ENCODE measurements at places on chromosomes 1 and 21.

- no peak for DNase-seq
Measured at GRCh38 chr1:243710467-243710866, 139.6 kb downstream of the AKT3 start.

- peak; percentile 11 for DNase-seq
Measured at GRCh38 chr21:46097336-46098293, at the start of gene COL6A2. Gene COL6A2 (plus strand): TSS chr21:46098112.

- no peak for DNase-seq
Measured at GRCh38 chr1:11273595-11274234, 717 bp downstream of the UBIAD1 start.

DNA sequence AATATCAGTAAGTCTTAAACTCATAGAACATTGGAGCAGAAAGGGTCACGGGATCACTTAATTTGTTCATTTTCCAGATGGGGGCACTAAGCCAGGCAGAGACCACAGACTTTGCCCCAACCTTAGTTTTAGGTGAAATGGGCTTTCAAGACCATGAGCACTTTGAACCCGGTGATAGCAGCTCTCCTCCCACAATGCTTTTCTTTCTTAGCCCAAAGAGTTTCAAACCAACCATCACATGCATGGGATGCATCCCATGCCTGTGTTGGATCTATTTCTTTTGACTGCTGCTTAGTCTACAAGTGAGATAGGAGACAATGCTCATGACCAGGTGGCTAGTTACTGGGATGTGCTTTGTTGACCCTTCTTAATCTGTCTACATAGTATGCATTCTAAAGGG, 240.6 kb downstream of the NUF2 start:
- no peak for DNase-seq

GRCh38 chr1:224406216-224406615, 28.4 kb downstream of the WDR26 start:
- no peak for DNase-seq

- DNase-seq = no peak
Measured at GRCh38 chr1:41213341-41213740, 28.8 kb downstream of the SCMH1 start.

- DNase-seq = no peak
Measured at GRCh38 chr1:95017775-95018174, 55.0 kb downstream of the ALG14 start.

- no peak for DNase-seq
Measured at GRCh38 chr1:38113159-38113666, 66.6 kb upstream of the POU3F1 start.

- DNase-seq = no peak
Measured at GRCh38 chr1:75542818-75543570, 67.9 kb downstream of the SLC44A5 start.

DNA sequence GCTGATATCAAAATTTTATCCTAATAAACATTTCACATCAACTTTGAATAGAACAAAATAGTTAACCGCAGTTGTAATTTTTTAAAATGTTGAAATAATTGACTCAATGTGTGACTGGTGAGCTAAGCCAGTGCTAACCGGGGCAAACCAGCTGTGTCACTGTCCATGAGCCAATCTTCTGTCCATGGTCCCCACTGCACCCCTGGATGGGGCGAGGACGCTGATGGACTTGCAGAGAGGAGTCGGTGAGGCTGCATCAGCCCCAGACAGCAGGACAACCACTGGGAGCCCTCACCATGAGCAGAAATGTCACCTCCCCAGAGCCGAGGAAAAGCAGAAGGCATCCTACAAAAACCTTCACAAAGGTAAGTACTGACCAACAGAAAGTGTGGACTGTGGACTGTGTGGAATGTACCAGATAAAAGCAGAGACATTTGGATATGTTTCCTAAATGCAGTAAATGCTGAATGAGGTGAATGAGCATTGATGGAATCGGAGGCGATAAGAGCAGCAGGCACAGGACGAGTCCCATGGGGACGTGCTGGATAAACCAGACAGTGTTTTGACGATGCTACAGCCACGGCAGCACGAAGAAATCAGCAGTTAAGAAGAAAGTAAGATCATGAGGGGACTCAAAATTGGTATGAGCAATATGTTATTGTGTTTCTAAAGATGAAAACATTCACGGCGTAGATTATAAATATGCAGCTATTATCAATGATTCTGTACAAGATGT, 115.0 kb upstream of the BACE2 start:
- no peak for DNase-seq

DNA sequence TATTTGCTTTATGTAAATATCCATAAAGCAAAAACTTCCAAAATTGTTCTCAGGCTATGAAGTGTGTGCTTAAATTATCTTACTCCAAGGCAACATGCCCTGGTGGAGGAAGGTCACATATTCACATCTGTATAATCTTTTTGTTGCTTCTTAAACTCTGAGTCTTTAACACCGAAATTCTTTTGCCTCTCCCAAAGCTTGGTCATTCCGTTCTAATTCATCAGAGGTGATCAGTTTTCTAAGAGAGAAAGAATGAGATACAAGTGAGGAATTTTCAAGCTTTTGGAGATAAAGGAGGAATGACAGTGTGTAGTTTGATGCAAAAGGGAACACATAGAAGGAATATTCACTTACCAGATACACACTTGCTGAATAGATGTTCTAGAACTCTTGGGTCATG, 561.7 kb downstream of the LTN1 start:
- DNase-seq = no peak

All from stimulated activated CD8-positive, alpha-beta memory T cell treated with anti-CD3 and anti-CD28 coated beads, Interleukin-15, amount 100 ng/mL, for 1 hour (primary cell).